AG04449 (cell line): ENCODE measurements at places on chromosomes 1 and 21.

DNA sequence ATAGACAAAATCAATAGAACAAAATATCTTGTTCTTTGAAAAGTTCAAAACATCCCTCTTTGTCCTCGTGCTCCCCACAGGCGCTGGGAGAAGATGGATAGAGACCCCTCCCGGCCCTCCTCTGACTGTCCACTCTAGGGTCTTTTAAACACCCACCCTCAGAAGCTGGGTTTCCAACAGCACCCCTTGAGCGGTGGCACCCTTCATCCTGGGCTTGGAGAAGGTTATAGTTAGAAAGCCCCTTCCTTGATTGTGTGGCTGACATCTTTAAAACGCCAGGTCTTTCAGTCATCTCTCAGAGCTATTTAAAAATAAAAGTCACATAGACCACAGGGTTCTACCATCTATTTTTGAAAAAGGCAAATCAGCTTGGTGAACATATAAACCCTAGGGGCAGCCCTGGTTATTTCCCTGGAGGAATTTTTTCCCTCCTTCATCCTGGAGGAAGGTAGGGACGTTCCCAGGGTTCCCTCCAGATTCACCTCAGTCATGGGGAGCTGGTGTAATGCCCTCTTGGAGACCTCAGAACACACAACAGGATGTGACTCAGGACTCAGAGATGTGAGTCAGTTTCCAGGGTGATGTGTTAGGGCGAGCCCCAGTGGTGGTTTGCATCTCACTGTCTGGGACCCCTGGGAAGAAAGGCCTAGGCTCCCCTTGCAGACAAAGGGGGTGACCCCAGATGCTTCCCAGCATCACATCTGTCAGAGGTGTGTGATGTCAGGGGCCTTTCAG lies 138.5 kb downstream of the CLIC6 start:
- peak; percentile 82 for DNase-seq

- no peak for DNase-seq
Measured at GRCh38 chr1:159141584-159142390, 29.6 kb upstream of the CADM3 start.

DNA sequence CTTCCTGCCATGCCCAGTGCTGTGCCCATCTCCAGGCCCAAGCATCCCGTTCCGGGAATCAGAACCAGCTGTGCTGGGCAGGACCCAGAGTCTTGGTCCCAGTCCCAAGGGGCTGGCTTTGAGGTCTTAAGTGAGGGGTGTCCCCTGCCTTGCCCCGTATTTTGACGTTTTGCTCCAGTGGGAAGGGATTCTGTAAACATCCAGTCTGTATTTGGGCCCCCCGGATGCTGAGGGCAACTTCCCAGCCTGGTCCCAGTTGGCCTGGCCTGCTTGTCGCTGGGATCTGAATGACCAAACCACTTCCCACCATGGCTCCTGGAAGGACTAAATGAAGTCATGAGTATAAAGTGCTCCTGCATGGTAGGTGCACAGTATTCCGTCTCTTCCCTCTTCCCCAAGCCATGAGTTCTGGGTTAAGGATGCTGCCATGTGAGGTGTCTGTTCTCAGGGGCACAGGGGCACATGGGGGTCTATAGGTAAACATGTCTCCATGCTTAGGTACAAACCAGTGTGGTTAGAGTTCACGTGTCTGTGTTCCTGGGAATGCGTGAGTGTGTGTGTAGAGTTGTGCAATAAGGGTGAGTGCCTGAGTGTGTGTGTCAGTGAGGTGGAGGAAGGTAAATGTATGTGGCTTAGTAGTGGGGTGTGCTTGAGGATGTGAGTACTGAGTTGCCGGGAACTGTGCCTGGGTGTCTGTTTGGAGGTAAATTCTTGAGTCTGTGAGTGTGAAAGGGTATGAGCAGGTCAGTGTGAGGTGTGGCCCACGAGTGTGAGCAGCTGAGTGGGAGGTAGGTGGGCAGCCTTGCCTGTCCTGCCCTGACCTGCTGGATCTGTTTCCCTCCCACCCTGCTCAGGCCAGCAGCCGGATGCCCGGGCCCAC lies 1.5 kb downstream of the B4GALT2 start:
- no peak for DNase-seq

GRCh38 chr1:52152572-52152971 lies 10.7 kb downstream of the ZFYVE9 start:
- DNase-seq, result no peak

DNA sequence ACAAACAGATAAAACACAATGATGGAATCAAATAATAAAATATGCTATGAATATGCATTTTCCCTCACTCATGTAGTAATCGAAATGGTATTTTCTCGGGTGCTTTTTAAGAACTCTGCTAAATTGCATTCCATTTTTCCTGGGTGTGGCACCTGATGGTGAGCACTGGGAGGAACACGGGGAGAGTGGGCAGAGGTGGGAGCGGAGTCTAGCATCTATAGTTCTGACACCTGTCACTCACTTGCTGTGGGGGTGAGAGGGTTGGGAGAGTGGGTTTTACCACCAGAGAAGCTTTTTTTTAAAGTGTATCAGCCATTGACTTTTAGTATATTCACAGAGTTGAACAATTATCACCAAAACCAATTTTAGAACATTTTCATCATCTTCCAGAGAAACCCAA lies 73.4 kb upstream of the PGBD5 start:
- DNase-seq, result no peak

GRCh38 chr1:19596065-19596713 lies 47.9 kb upstream of the NBL1 start:
- no peak for DNase-seq

- no peak for DNase-seq
Measured at GRCh38 chr21:27301220-27301619, 334.3 kb upstream of the ADAMTS5 start.

DNA sequence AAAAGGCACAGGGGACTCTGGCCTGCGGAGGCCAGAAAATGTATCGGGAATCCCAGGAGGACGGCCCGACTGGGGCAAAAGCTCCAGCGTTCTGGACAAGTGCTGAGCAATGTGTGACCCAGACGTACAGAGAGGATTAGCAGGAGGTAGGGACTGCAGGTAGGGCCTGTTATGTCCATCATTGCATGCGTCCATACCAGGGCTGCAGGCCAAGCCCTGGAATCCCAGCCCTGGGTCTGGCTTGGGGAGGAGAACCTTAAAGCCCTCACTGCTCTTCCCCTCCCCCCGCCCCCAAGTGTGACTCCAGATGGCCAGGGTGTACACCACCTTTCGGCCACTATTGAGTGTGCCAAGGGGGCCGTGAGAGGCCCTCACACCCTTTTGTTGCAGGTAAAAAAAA lies 2.0 kb downstream of the RNF207 start:
- DNase-seq, result no peak

- no peak for DNase-seq
Measured at GRCh38 chr1:53869454-53870117, 20.0 kb downstream of the YIPF1 start.

- no peak for DNase-seq
Measured at GRCh38 chr1:85461216-85461918, 3.6 kb downstream of the DDAH1 start.

GRCh38 chr1:20051218-20051829 lies 18.7 kb upstream of the PLA2G5 start:
- DNase-seq, result no peak

DNA sequence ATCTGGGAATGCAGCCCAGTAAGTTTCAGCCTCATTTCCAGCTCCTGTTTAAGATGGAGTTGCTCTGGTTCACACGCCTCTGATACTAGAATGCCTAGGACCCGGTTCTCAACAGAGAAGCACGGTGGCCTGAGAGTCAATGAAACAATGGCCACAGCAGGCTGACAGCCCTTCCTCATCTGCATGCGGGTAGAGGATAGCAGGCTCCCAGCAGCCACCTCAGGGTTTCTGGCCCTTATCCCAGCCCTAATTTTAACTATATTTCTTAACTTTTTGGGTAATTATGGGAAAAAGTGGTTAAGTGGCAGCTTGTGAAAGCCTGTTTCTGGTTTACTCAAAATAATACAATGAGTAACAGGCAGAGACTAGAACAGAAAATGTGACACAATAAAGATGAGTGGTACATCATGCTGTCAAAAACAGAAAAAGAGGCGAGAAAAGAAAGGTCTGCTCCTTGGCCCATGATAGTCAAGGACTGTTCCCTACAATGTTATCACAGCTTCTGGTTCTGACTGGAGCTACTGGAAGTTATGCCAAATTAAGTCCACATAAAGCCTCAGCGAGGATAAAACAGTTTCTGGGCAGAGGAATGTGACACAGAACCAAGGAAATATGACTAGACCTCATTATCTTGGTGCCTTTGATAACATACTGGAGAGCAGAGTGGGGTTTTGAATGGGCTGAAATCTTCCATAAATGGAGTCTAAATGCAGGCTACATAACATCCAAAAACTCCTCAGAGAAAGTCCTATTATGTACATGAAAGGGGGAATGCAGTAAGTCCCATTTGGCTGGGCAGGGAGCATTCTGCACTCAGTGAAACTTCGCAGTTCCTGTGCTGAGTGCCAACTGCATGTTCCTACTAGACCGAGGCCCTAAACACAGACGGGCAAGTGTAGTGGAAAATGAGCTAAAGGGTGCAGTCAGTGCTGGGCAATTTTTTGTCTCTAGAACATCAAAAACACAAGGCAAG lies 92.1 kb downstream of the NIBAN1 start:
- no peak for DNase-seq

DNA sequence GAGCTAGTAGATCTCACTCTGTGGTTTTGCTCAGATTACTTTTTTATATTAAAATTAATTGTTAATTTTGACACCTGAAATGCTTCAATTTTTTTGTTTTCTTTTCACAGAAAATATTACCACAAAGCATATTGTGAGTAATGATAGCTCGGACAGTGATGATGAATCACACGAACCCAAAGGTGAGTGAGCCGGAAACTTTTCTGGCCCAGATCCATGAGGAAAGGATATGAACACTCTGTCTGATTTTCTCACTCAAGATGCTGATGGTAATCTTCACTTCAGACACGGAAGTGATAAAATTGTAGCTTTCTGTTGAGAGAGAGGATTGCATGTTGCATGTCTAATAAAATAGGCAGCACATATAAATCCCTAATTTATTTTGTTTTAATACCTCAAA lies 121.8 kb downstream of the PLA2G4A start:
- DNase-seq, result no peak

GRCh38 chr1:183027791-183028190 lies 4.6 kb downstream of the LAMC1 start:
- no peak for DNase-seq

DNA sequence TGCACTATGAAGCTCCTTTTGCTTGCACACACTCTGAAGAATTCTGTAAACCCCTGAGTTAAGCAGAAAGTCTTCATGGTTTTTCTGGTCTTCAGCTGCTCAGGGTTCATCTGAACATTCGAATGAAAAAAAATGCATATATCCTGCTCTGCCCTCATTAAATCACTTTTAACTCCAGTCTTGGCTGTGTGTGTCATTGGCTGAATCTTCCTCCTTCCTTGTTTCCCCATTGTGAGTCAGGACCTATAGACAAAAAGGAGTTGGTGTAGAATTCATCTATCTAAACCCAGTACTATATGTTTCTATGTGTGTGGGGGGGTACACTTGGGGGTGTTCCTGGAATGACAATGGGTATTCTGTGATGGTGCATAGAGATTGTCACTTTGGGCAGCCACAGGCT lies 6.6 kb upstream of the SPRR1B start:
- no peak for DNase-seq

GRCh38 chr21:40635391-40635790 lies 211.6 kb downstream of the DSCAM start:
- DNase-seq, result no peak
